ENCODE measurements at places on chromosomes 3 and 15.

DNA sequence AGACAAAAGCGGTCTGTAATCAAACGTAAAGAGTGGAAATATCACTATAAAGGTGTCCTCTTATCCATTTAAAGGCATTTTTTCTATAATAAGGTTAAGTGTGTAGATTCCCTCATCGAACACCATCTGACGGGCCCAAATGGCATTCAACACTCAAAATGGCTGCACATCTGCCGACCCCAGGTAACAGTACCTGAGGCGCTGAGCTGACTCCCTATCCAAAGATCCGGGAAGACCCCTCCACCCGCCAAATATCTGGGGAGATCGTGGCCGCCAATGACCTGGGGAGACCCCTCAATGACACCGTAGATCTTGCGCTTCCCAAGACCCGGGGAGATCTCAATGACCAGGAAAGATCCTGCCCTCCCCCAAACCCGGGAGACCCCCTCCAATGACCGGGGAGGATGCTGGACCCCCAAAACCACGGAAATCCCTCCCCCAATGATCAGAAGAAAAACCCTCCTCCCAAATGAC, 476 bp downstream of the IP6K2 start:
- peak; percentile 15 for DNase-seq

GRCh38 chr3:71149959-71150954, 433.3 kb downstream of the FOXP1 start:
- no peak for DNase-seq

DNA sequence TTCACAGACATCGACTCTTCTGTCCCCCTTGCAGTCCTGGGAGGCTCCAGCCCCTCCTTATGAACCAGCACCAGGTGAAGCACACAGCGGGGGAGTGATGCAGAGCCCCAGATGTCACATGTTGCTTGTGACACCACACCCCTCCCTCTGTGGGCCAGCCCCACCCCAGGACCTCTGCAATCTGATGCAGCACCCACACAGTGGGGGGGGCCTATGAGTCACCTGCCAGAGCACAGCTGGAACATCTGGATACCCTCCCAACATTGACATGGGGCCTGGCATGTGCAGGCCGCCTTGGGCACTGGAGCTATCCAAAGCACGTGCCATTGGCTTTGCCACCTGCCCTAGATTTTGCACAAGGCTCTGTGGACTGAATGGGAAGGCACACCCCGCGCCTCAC, 70.5 kb downstream of the FEM1B start:
- no peak for DNase-seq

DNA sequence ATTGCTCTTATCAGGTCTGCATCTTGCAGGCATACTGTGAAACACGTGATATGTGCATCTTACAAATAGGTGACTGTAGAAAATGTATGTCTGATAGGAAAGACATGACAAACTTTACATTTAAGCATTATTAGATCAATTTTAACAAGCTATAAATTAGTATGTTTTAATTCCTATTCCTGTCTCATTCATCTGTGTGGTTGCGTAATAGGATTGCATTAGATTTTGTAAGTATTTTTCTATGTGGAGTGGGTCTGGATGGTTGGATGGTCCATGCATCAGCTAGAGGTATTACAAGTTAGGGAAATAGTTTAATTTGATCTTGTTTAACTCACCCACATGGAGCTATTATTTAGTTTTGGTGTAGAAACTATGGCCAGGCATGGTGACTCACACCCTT, 18.8 kb downstream of the ASTE1 start:
- no peak for DNase-seq

- DNase-seq = no peak
These were observed 53.3 kb upstream of the ZNF385D start for GRCh38 chr3:21804330-21804729.

- DNase-seq = no peak
These were observed 45.6 kb upstream of the SYNM start for GRCh38 chr15:99059010-99059981.

- DNase-seq = no peak
These were observed 50.8 kb upstream of the PPARG start for GRCh38 chr3:12237912-12238650.

DNA sequence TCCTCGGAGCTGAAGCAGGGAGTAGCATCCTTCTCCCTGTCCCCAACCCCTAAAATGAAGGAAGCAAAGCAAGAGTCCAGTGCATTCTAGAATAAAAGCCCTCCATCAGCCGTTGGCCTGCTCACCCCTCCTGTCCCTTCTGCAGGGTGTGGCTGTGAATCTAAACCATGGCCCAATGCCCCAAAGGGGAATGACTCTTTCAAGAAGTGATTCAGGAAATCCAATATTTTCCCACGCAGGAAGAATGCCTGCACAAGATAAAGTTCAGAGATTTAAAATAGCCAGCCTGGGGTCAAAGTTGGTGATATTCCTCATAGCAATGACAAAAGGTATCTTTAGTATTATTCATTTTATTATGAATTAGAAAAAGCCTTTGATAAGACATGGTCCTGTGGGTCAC, 38.5 kb downstream of the SLCO2A1 start:
- no peak for DNase-seq

DNA sequence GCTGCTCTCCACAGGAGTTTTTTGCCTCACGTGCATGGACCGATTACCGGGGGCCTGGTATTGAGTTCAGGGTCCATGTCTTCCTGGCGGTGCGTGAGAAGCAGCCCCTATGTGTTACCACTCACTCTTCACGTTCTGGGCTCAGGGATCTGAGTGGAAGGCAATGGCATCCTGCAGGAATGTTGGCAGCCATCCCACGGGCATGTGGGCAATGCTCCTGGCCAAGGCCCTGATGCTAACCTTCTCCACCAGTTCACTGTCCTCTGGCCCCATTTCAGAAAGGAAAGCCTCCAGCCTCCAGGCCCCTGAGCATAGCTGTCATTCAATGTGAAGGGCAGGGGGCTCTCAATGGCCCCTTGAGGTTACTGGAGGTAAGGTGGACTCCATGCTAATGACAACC, 43.0 kb upstream of the KY start:
- no peak for DNase-seq

DNA sequence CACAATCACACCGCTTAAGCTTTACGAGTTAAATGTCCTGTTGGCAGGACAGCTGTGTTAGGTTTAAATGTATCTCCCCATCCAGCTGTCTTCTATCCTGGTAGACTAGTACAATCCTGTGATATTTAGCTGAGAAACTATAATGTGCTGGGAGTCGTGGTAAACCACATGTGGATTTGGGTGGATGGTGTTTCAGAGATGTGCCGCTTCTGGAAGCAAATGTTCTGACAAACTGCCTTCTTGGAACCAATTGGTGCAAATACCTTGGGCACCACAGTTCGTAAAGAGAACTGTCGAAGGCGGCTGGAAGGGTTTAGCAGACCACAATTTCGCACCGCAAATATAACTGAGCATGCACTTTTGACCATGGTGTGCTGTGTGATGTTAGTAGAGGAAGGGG, 15.0 kb downstream of the SCG5 start:
- no peak for DNase-seq

DNA sequence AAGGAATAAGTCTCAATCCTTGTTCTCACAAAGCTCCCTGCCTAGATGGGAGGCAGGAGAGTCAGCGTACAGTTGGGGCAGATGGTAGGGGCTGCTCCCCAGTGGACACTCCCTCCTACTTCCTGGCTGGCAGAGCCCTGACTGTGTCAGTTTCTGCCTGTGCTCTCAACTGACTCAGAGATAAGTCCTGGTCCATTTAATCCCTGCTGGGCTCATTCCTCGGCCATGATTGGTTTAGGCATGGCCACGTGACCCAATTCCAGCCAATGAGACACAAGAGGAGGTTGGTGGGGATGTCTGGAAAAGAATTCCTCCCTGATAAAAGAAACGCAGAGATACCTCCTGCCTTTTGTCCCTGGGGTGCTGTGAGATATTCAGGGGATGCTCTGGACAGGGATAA, 118.1 kb upstream of the SLC6A11 start:
- DNase-seq = no peak

GRCh38 chr15:58909616-58910015, 23.9 kb downstream of the SLTM start:
- no peak for DNase-seq

DNA sequence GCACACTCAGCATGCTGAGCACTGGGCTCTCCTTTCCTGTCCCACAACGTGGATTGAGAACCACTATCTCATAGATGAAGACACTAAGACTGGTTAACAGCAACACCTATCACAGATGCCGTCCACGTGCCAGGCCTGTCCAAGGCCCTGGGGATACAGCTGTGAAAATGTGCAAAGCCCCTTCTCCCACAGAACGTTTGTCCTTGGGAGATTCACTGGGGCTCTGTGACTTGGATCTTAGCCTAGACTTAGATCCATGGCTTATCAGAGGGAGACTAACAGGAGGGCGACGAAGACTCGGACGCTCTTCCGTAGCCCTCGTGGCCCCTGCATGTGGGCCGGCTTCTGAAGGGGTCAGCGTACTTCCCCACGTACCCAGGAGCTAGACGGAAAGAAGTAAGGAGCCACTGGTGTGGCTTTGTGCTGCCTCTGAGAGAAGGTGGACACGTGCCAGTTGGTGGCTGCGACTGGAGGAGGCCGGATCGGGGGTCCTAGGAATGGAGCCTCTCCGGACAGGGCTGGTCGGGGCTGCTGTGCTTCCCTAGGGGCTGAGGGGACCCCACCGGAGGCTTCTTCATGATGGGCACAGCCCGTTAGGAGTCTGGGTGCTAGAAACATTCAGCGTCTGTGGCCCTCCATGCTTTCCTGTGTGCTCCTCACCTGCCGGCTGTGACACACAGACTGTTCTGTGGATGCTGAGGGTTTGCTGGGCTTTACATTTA, 964 bp downstream of the NRROS start:
- no peak for DNase-seq

DNA sequence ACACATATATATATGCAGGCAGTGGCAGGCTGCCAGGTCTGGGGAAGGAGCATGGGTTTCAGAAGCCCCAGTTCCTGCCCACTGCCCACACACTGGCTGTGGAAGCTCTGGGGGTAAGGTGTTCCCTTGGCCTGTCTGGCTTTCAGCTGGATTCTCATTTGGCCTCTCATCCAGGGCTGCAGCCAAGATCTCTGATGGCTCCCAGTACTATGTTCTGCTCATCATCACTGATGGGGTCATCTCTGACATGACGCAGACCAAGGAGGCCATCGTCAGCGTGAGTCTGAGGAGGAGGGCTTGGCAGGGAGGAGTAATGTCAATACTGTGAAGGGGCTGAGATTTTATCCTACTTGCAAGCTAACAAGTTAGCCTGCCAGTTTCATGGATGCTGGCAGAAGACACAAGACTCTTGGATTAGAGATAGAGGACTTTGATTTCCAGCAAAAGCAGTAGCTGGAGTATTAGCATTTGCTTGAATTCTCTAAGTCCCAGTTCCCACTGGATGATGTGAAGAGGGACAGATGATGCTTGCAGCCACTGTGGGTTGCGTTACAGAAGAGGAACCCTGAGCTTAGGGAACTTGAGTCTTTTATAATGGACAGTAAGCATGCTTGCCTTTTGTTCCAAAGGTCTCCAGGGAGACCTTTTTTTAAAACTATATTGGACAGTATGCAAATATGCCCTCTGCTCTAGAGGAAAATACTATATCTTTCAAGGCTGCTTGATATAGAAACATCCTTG, 5.6 kb upstream of the BRPF1 start:
- no peak for DNase-seq

DNA sequence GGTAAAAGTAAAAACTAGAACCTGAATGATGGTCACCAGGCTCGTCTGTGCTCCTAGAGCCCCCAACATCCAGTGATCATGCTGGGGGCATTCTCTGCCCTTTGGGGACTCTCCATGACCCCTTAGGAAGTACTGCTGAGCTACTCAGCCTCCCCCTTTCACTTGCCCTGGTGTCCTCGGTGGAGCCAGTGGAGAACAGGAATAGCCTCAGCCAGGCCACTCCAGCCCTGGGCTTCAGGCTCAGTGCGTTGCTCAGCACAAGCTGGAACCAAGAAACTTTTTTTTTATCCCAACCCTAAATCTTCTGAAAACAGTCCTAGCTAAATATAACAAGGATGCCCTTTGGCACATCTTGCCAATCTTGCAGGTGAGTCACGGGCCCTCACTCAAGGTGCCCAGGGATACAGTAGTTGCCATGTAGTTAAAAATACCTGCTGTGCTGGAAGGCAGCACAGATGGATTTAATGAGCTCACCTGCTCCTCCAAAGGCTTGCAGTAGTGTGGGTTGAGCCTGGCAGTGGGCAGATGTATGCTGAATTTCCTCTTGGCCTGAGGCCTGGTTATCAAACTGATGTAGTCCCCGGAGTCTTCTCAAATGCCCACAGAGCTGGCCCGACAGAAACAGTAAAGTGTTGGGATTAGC, 46.9 kb upstream of the TMEM158 start:
- no peak for DNase-seq

DNA sequence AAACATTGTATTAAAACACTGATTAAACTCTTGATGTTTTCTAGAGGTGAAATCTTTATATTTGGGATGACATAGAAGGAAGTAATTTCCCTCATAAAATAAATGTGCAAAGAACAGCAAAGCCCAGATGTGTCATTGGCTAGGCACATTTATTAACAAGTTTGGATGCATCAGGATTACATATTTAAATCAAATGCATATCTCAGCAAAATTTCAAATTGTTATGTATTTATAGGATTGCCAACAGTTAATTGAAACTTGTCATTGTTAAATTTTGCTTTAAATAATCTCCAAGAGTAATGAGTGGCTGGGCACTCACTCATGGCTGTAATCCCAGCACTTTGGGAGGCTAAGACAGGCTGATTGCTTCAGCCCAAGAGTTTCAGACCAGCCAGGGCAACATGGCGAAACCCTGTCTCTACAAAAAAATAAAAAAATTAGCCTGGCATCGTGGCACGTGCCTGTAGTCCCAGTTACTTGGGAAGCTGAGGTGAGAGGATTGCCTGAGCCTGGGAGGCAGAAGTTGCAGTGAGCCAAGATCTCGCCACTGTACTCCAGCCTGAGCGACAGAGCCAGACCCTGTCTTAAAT, 28.2 kb downstream of the ARIH1 start:
- DNase-seq = no peak

DNA sequence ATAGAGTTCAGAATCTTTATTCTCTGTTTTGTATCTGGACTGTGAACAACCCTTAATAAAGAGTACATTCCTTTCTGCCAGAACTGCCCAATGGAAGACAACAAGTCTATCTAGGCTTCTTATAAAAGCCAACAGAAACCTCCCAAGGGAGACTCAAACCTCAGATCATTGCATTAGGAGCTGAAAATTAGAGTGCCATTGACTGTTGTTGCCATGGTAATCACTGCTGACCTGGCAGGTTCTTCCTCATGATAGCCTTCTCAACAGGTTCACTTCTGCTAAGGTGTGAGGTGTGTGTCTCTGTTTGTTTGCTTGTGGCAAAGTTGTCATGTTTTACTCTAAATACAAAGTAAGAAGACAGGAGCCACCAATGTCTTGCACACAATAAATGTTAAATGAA, 79.2 kb downstream of the TMEM108 start:
- no peak for DNase-seq

- DNase-seq = no peak
These were observed 887.2 kb downstream of the NAALADL2 start for GRCh38 chr3:175746308-175746707.

DNA sequence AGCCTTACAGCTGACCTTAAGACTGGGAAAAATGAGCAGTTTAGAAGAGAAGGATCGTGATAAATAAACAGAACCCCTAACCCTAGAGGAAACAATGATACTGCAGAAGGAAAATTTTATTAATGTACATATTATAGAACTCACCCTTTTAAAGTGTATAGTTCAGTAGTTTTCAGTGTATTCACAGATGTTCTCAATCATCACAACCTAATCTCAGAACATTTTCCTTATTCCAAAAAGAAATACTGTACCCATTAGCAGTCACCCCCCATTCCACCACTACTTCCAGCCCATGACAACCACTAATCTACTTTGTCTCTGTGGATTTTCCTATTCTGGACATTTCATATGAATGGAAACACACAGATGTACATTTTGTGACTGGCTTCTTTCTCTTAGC, 90.2 kb upstream of the AGTR1 start:
- DNase-seq = no peak

- DNase-seq = no peak
These were observed 142.7 kb downstream of the ALDH1A2 start for GRCh38 chr15:57922776-57923175.
